ENCODE measurements at places on chromosomes 1 and 21. TPM values are rescaled to one million over a fixed set of nuclear protein-coding genes. Genes with fewer than 3 reads are reported as not detected.

GRCh38 chr1:168170564-168171508 lies 7.9 kb upstream of the TIPRL start:
- H3K27me3 ChIP-seq: peaks cover 2% of the 10 kb centered on the region
- no peak overlapping the region for H3K27ac ChIP-seq
- DNase-seq: no peak
- H3K36me3 ChIP-seq: no peaks in the 10 kb centered on the region
- H3K4me3 ChIP-seq: no peak overlapping the region

DNA sequence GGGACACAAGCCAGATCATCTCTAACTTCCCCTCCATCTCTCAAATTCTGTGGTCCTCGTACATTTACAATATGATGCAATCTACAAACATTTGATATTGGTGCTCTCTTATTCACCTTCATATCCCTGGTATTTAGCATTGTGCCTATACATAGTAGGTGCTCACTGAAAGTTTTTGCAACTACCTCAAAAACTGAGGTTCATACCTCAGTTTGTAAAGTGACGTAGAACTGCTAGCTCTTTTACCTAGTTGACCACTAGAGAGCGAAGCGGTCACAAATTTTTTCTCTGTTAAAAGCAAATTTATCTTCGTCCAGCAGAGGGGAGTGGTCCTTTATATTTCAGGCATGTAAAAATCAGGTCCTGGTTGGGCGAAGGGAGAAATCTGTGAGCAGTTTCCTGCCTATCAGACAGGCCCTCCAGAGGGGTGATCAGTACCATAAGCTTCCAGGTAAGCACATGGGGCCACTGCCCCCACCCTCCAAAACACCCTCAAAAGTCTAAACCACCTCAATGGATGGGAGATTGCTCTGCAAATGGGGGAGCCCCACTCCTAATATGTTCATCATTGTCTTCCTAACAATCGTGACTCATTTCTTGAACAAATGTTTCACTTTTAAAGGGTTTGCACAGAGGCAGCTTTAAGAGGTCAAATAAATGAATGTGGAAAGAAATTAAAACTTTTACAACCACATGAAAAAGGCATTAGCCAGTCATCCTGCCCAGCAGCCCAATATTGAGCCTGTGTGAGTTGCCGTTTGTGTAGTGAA lies 10.6 kb upstream of the HLCS start:
- H3K4me3 ChIP-seq: no peak overlapping the region
- no peak overlapping the region for H3K27ac ChIP-seq
- H3K36me3 ChIP-seq: no peaks in the 10 kb centered on the region
- H3K27me3 ChIP-seq: peaks cover 14% of the 10 kb centered on the region
- no peak for DNase-seq

RXFP4 gene
- not detected for total RNA-seq

RPAP2 gene
- 43.3 TPM for total RNA-seq

DNA sequence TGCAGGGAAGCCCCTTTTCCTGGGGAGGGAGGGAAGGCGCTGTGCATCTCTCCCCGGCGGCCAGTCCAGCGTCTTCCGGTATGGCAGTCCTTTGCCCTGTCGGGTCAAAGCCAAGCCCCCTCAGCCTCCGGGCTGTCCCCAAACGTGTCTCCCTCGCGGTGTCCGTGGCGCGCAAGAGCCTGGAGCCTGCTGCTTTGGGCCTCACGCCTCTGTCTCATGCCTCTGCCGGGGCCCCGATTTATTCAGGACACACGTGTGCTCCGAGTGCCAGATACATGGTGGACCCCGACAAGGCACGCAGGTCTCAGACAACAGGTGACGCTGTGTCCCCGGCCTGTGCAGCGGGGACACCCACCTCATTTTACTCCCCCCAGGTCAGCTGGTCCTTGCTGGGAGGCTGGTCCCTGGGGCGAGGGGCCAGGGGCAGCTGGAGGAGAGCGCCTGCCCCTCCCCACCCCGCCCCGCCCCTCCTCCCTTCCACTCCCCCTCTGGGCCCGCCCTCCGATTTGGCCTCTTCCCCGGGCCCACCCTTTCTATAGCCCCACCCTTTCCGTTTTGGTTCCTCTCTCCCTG lies 176.7 kb downstream of the CAMTA1 start:
- H3K27ac ChIP-seq: no peak overlapping the region
- no peaks in the 10 kb centered on the region for H3K36me3 ChIP-seq
- peaks cover 57% of the 10 kb centered on the region for H3K27me3 ChIP-seq
- DNase-seq: no peak

Measured in mesothelial cell of epicardium (in vitro differentiated cells).